Activated naive CD4-positive, alpha-beta T cell treated with anti-CD3 and anti-CD28 coated beads for 36 hours (primary cell): ENCODE measurements at places on chromosomes 4 and X. TPM values are rescaled to one million over a fixed set of nuclear protein-coding genes. Genes with fewer than 3 reads are reported as not detected.

DNA sequence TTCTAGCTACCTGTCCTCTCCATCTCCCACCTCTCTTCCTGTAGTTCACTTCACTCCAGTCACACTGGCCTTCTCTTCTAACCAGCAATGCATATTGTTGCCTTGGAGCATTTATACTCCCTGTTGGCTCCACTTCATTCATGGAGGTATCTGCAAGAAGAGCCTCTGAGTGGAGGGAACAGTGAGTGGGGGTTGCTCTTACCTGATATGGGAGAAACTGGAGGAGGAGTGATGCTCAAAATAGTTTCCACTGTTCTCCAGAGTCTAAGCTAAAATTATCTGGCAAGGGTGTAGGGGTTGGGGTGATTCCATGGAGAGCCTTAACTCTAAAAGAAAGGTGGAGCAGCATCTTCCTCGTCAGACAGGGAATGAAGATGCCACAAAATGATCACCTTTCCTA, 28.9 kb upstream of the DDX53 start:
- no peak for DNase-seq

The NUDT11 gene
- 1.5 TPM for total RNA-seq

- no peak for DNase-seq
Observed at GRCh38 chr4:163556650-163557391, 62.3 kb downstream of the TMA16 start.

GRCh38 chr4:18056030-18056429, 34.5 kb upstream of the LCORL start:
- DNase-seq: no peak

The EIF4E gene
- total RNA-seq: 116 TPM
